ENCODE measurements at places on chromosomes 7 and 10.
A peak's percentile ranks its signal among the peaks of the same experiment; 100 is the strongest.

- DNase-seq: peak; percentile 78
These were observed 69.0 kb upstream of the VOPP1 start for GRCh38 chr7:55641273-55641691.

DNA sequence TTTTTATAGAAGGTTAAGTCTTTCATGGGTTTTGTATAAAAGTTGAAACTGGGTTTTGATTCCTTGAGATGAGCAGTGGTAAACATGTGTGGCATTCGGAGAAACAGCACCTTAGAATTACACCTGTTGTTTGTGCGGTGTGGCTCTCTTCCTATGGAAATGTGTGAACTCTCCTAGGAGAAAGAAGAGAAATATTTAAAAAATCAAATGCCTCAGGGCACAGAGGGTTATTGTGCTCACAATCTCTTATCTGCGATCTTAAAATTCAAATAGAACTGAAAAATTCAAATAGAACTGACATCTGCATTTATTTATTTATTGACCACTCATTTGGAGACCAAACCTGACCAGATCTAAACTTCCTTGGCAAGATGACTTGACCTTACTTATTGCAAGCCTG, 18.1 kb upstream of the NRP1 start:
- DNase-seq: no peak

GRCh38 chr7:117555260-117555659, 75.4 kb downstream of the CFTR start:
- DNase-seq: no peak

GRCh38 chr7:152673897-152674296, 2.0 kb downstream of the XRCC2 start:
- DNase-seq: no peak

- DNase-seq: no peak
These were observed 36.7 kb upstream of the STK17A start for GRCh38 chr7:43546231-43546630.

- DNase-seq: no peak
These were observed 85.1 kb upstream of the FGFR2 start for GRCh38 chr10:121683366-121683765.

- DNase-seq: no peak
These were observed 59.0 kb downstream of the IKZF1 start for GRCh38 chr7:50363327-50364060.

- peak; percentile 73 for DNase-seq
These were observed 13.9 kb downstream of the FKBP6 start for GRCh38 chr7:73341877-73342276.

DNA sequence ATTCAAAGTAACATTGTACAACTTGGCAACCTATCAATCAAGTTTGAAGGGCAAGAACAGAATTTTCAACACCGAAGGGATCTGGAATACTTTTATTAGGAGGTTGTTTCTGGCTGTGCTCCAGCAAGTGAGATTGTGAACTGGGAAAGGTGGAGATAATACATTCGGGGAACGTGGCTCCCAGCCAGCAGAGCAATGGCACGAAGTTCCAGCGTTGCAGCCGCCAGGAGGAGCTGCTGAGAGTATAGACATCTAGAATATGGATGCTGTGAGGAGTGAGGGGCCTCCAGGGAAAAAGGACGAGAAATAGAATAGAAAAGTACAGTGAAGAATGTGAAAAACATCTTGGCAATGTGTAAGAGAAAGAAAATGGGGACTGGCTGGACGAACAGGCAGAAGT, 69.5 kb downstream of the TCERG1L start:
- peak; percentile 9 for DNase-seq

- DNase-seq: peak; percentile 86
These were observed 600.5 kb downstream of the MAGI2 start for GRCh38 chr7:78852951-78853350.

DNA sequence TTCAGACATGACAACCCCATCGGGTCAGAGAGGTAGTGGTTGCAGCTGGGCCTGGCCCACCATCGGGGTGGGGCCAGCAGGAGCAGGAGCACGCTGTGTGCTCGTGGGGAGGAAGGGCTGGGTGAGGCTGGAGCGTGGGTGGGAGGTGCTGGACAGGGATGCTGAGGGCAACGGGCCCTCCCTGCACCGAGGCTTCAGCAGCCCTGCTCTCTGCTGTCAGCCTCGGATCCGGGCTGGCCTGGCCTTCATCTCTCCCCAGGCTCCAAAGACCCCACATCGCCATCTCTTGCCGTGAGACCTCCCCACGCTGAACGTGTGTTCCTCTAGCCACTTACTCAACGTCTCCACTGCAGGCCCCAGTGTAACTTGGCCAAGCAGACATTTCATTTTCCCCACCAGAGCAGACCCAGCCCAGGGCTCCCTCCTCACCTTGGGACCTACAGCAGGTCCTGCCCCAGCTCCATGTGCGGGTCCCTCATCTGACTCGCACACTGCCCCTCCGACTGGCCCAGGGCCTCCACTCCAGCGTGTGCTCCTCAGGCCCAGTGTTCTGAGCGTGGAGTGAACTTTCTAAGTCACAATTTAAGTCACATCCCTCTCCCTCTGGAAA, 462.4 kb downstream of the DNAJB6 start:
- DNase-seq: no peak

DNA sequence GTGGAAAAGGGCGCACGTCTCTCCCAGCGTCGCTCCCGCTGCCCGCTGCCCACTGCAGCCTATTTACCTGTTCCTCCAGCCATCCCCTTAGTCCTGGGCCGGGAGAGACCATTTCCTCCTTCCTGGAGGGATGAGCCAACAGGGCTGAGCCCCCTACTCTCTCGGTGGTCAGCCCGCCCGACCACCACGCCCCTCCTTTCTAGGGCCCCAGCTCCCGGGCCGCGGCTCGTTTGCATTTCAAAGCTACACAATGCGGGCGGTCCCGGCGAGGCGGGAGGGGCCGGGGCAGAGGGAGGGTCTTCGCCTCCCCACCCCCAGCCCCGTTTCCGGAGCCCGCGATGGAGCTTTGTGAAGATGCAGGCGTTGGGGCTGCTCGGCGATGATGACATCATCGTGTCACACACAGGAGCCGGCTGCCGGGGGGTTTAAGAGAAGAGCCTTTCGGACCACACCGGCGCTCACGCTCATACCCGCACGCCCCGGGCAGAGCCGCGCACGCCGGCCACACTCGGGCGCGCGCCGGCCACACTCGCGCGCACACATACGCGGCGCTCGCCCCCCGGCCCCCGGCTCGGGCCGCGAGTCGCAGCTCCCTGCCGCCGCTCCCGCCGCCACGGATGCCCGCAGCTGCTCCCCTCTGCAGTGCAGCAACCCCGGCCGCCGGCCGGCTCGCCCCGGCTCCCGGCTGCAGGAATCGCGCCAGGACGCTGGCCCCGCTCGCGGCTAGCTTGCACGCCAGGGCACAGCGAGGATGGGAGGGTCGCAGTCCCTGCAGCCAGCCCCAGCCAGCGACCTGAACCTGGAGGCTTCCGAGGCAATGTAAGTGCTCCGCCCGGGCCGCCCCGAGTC, 107.7 kb upstream of the BTBD16 start:
- DNase-seq: peak; percentile 48

GRCh38 chr10:102744374-102745051, 765 bp downstream of the WBP1L start:
- DNase-seq: peak; percentile 22

GRCh38 chr10:93680412-93681047, 21.9 kb downstream of the FRA10AC1 start:
- peak; percentile 50 for DNase-seq

GRCh38 chr7:11336432-11336831, 362.8 kb downstream of the PHF14 start:
- no peak for DNase-seq

DNA sequence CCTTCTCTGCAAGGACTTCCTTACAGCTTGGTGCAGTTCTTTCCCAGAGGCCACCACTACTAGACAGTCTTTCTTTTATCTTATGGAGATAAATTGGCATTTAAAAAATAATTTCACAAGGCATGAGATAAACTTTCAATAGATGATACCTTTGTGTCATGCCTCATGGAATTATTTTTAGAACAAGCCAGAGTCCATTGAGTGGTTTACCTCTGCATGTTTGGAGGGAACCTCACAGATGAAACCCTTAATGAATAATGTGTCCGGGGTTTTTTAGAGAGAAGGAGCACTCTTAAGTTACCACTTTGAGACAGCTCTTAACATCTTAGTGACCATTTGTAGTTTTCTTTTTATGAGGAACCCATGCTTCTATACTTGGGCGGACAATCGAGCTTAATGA, 17.2 kb downstream of the NODAL start:
- no peak for DNase-seq

- no peak for DNase-seq
These were observed 24.1 kb downstream of the PDSS1 start for GRCh38 chr10:26721561-26721960.

DNA sequence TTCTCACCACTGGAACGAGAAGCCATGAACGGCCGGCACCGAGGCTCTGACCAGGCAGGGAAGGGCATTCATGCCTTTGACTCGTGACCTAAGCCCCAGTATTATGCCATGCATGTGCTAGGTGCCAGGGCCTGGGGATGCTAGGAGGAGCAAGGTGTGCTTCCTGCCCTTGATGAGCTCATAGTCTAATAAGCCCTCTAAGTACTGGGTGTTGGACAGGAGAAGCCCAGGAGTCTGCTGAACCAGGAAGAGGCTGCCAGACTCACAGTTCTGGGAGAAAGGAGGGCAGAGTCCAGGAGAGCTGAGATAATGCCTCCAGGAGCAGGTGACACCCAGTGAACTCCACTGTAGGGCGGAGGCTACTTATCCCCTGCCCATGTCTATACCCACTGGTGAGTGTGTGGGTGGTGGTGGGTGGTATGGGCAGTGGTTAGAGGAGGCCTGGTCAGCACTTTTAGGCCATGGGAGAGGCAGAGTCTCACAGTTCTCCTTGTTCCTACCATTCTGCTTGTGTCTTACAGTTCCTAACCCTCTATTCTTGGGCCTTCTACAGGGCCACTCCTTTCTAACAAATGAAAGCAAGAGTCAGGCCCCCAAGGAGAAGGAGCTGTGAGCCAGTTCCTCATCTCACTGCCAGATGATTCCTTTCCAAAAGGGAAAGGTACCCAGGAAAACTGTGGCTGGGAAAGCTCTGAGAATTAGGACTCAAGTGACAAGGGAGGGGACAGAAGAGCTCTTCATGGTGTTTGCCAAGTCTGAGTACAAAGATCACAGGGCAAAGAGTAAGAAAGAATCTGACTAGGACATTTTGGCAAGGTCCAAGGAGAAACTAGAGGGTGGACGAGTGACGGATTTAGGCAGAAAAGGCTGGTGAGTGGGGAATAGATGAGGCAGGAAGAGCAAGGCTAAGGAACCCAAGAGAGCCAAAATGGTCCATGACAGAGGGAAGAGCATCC, 3.6 kb upstream of the MXI1 start:
- DNase-seq: no peak

GRCh38 chr10:630581-631073, 58.8 kb downstream of the DIP2C start:
- no peak for DNase-seq

GRCh38 chr7:121336579-121336978, 7.8 kb downstream of the WNT16 start:
- no peak for DNase-seq

- DNase-seq: peak; percentile 26
These were observed 172.1 kb upstream of the AOAH start for GRCh38 chr7:36896418-36896817.

DNA sequence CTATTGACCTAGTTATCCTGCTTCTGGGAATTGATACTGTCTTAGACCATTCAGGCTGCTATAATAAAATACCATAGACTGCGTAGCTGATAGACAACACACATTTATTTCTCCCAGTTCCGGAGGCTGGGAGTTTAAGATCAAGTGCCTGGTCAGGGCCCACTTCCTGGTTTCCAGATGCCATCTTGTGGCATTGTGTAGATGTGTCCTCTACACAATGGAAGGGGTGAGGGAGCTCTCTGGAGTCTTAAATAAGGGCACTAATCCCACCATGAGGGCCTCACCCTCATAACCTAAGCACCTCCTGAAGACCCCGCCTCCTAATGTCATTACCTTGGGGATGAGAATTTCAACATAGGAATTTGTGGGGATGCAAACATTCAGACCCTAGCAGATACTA, 62.4 kb downstream of the SLC35B4 start:
- peak; percentile 42 for DNase-seq

DNA sequence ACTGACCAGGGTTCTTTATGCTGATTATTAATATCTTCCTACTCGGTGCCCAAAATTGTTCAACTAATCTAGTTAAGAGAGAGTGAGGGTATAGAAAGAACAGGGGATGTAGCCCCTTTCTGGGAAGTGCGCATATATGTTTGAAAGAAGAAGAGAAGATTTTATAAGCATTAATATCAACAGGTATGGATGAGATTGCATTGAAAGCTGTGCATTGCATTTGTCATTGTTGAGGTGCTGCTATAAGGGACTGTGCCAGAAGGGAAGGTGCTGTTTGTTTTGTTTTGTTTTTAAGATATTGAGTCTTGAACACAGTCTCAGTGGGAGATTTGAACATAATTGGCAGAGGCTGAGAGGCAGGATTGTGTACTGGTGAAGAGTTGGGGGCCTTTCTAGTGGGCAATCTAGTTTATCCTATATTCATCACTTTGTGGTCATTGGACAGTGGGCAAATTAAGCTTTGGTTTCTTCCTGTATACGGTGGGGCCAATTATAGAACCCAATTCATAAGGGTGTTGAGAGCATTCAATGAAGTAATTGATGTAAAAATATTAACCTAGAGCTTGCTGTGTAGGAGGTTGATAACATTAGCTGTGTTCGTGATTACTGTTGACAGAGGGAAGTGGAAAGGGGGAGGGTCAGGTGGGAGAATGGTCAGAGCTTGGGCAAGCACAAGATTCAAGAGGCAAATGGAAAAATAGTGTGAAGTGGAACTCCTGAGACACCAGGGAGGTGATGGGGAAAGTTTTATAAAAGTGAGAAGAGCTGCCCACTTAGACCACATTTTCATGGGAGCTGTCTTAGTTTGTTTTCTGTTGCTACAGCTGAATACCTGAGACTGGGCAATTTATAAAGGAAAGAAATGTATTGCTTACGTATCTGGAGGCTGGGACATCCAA, 19.9 kb upstream of the PCGF5 start:
- no peak for DNase-seq

DNA sequence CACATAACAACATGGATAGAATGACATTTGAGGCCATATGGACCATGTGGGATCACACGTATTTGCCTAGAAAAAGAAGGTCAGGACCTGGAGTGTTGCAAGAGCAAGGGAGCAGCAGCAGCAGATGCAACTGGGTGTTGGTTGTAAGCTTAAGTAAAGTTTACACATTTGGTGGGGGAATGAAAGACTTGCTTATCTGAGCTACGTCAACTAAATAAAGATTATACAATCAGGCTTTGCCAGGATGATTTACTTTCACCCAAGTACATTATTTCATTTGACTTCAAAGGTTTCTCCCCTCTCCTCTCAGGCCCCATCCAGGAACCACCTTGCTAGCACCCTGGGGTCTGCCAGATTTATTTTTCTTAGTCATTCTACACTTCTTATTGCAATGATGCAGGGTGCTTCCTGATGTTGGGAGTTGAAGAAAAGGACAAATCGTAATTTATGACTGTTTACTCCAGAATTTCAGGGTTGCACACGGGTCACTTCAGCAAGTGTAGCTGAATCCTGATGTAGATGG, 591.9 kb upstream of the IGFBP3 start:
- DNase-seq: peak; percentile 15

- DNase-seq: peak; percentile 65
These were observed 10.2 kb upstream of the SLC25A28 start for GRCh38 chr10:99630433-99630832.

Data from M059J (cell line).